ENCODE measurements at places on chromosomes 13 and 19.

DNA sequence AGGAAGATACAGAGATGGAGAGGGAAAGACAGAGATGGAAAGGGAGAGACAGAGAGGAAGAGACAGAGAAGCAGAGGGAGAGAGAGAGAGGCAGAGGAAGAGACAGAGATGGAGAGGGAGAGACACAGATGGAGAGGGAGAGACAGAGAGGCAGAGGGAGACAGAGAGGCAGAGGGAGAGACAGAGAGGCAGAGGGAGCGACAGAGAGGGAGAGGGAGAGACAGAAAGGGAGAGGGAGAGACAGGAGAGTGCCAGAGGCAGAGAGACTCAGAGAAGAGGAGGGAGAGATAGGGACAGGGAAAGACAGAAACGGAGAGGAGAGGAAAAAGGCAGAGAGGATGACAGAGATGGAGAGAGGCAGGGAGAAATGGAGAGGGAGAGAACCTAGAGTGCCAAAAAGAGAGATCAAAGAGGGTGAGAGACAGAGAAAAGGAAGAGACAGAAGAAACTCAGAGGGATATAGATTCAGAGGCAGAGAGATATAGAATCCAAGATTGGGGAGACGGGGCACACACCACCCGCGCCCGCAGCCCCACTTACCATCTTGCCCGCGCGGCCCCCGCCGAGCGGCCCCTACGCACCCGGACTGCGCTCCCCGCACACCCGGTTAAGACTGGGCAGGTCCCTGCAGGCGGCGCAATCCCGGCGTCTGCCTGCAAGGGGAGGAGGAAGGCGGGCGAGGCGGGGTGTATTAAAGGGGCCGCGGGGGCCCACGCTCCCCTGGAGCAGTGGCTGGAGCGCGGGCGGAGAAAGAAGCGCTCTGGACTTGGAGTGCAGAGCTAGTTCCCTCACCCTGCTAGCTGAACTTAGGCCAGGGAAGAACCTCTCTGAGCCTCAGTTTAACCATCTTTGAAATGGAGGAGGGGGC lies 10.7 kb downstream of the TM6SF2 start:
- no peak for DNase-seq

DNA sequence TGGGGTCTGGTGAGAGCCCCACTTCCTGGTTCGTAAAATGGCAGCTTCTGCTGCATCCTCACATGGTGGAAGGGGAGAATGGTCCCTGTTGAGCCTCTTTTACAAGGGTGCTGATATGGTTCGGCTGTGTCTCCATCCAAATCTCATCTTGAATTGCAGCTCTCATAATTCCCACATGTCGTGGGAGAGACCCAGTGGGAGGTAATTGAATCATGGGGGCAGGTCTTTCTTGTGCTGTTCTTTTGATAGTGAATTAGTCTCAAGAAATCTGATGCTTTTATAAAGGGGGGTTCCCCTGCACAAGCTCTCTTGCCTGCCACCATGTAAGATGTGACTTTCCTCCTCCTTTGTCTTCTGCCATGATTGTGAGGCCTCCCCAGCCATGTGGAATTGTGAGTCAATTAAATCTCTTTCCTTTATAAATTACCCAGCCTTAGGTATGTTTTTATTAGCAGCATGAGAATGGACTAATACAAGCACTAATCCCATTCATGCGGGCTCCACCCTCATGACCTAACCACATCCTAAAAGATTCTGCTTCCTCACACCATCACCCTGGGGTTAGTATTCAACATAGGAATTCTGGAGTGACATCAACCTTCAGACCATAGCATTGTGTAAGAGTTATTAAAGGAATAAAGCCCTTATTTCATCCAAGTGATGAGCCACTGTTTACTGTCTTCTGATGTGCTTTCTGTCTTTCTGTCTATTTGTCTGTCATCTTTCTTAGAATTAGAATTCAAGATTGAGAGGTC lies 159.0 kb upstream of the IRS2 start:
- DNase-seq, result no peak

DNA sequence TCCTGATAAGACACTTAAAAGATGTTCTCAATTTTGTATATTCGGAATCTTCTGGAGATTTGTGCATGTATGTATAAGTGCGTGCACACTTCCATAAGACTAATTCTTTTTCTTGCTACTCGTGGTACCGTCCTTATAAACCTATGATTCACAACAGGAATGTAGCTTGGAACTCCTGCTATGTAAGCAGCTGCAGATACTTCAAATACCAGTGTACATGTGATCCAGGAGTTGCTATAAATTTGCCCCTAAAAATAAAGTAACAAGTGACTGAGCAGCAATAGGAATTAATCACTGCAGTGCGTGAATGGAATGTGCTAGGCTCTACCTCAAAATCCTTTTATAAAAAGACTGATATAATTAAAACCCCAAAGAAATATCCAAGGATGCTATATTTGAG lies 214.9 kb downstream of the KLF5 start:
- DNase-seq, result no peak

- no peak for DNase-seq
These were observed 2.7 kb upstream of the TPGS1 start for GRCh38 chr19:504616-505015.

- no peak for DNase-seq
These were observed 108.8 kb downstream of the TBC1D4 start for GRCh38 chr13:75372923-75373841.

- DNase-seq, result no peak
These were observed 24.4 kb downstream of the EPSTI1 start for GRCh38 chr13:42967660-42968059.

- DNase-seq, result no peak
These were observed 13.6 kb upstream of the GALP start for GRCh38 chr19:56162258-56162657.
